Activated naive CD4-positive, alpha-beta T cell (primary cell): ENCODE measurements at places on chromosomes 12 and 14.

DNA sequence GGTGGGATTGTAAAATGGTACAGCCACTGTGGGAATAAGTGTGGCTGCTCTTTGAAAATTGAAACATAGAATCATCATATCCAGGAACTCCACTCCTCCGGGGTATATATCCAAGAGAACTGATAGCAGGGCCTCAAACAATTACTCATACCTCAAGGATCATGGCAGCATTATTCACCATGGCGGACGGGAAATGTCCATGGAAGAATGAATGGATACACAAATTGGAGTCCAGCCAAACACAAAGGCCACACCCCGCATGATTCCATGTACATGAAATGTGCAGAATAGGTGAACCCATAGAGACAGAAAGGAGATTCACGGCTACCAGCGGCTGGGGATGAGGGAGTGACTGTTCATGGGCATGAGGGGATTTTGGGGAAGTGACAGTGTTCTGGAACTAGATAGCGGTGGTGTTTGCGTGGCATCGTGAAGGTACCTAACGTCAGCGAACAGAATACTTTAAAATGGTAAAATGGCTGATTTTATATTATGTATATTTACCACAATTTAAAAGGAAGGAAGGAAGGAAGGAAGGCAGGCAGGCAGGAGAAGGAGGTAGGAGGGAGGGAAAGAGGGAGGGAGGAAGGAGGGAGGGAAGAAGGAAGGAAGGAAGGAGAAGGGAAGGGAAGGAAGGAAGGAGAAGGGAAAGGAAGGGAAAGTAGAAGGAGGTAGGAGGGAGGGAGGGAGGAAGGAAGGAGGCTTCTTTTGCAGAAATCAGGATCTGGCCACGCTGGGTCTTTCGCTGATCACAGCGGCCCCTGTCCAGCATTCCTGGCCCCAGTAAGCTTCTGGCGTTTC lies 14.1 kb upstream of the NCOR2 start:
- no peak for DNase-seq

GRCh38 chr14:95043732-95044462 lies 113.4 kb downstream of the DICER1 start:
- no peak for DNase-seq

DNA sequence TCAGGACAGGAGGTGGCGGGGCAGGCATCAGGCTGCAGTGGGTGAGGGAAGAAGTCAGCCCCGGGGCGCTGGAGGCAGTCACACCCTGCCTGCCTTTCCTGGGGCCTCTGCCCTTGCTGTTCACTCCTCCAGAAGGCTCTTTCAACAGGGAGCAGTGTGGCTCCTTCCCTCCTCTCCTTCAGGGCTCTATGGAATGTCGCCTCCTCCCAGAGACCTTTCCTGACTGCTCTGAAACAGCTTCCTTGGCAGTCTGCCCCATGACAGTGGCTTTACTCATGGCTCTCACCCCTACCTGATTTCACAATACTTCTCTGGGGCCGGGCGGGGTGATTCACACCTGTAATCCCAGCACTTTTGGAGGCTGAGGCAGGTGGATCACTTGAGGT lies 7.1 kb downstream of the RHOF start:
- peak; percentile 23 for DNase-seq

- DNase-seq: no peak
These were observed at the start of gene EIF2S3B for GRCh38 chr12:10505620-10506019. EIF2S3B (plus strand) TSS chr12:10505890; CDS start chr12:10505903, 13 bp downstream.

- no peak for DNase-seq
These were observed 172.9 kb downstream of the ZFP36L1 start for GRCh38 chr14:68619790-68620574.

GRCh38 chr12:10849425-10849878 lies at the start of gene PRR4:
PRR4 (minus strand) TSS chr12:10849475; CDS start chr12:10849437, 38 bp downstream.
- no peak for DNase-seq

DNA sequence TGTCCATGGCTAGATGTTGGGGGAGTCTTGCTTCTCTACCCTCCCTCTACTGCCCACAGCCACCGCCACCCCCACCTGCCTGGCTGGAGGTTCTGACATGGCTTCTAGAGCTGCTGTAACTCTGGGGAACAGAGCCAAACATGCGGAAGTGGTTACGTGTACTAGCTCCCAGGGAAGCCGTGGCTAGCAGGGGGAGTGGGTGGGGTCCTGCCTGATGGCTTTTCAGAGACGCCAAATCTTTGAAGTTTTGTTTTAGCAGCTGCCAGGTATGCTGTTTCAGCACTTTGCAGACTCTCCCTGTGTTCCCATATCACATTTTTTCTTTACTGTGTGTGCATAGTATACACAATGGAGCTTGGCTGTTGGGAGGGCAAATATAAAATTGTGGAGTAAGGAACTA lies 150.3 kb downstream of the TGFB3 start:
- DNase-seq: no peak

GRCh38 chr12:31337952-31338351 lies 12.0 kb upstream of the SINHCAF start:
- DNase-seq: no peak

DNA sequence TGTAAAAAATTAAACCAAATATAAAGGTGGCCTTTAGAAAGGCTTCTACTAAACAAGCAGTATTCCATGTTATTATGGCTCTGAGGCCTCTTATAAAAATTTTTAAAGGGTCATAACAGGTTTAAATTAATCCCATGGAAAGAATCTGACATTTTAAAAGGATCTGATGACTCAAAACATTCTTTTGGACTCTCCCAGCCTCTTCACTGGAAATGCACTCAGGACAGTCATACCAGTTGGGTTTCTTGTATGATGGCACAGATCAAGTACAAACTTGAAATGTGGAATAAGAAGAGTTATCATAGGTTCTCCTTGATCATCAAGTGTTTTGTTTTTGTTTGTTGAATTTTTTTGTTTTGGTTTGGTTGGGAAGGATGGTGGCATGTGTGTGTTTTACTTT lies 50.8 kb downstream of the PPP2R5E start:
- DNase-seq: no peak

DNA sequence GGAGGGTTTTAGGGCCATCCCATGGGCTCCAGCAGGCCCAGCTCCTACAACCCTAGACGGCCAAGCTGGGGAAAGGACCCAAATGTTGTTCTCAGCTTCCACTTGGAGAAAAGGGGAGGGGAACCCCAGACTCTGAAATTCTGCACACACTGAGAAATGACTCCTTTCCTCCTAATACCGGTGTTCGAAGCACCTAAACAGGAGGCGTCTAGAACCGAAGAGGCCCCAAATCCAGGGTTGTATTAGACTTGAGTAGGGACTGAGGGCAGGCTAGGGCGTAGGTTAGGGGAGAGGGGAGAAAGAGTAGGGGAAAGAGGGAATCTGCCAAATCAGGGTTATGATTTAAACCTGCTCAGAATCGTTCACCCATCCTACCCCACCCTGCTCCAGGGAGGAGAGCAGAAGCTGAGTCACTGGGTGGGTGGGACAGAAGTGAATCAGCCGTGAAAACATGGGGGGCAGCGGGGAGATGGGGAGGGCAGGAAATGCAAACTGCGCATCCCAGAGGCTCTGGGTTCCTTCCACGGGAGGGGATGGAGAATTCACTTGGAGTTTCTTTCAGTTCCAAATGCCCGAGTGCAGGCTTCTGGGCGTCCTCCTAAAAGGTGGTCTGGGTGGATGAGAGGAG lies 1.0 kb downstream of the IGFBP6 start:
- no peak for DNase-seq

GRCh38 chr12:32549675-32550079 lies 129.4 kb upstream of the DNM1L start:
- no peak for DNase-seq

DNA sequence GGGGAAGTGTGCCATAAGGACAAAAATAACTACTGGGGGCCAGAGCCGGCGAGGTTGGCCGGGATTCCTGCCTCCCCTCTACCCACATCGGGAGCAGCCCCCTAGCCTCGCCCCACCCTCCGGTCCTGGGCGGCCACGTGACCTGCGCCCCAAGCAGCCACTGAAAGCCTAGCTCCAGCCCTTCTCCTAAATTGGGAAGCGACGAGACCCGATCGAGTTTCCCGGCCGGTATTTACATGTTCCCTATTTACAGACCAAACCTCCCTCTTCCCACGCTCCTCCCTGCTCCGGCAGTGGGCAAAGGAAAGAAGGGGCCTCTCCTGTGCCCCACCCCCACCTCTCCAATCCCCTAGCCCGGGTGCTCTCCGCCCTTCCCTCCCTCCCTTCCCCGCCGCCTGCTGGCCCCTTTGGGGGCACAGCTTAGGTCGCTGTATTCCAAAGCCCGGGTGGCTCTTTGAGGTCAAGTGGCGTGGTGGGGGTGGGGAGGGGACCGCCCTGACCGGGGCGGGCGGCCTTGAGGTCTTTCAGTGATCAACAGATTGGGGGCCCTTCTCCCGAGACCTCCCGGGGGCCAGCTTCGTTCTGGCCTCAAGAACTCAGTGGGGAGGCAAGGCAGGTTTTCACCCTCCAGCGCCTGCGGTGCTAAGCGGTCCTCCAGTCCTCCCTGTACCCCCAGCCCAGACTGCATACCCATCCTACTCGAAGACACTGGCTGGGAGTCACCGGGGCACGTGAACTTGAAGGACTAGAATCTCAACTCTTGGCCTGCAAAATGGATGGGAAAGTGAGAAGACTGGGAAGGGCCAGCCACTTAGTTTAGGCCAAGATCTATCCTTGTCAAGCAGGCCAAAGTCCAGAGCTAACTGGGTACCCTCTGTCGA lies 6.3 kb upstream of the CTDSP2 start:
- no peak for DNase-seq

GRCh38 chr12:9786726-9787717 lies 26.3 kb upstream of the CD69 start:
- no peak for DNase-seq

GRCh38 chr12:54265364-54265812 lies 14.5 kb downstream of the CBX5 start:
- DNase-seq: no peak

GRCh38 chr14:24251880-24252288 lies 9.5 kb upstream of the TINF2 start:
- DNase-seq: no peak

- no peak for DNase-seq
These were observed 10.3 kb downstream of the CTSG start for GRCh38 chr14:24565766-24566165.

GRCh38 chr14:106872611-106873446 lies 1346.4 kb downstream of the TMEM121 start:
- DNase-seq: peak; percentile 80

DNA sequence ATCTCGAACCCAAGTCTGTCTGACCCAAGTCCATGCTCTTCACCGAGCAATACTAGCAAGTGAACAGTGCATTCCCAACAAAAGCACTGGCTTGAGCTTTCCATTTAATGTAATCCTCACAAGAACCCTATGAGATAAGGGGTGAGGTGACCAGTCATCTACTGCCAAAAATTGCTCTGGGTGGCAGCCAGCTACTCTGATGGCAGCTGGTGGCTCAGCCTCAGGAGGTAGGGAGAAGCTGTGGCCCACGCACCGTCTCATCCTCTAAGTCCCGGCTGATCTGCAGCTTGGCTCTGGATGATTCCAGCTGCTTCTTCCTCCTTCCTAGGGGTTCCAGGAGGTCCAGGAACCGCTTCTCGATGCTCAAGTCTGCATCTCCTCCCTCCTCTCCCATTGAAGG lies 75.2 kb downstream of the PLEKHG3 start:
- no peak for DNase-seq

- DNase-seq: no peak
These were observed 1.5 kb downstream of the PNMA1 start for GRCh38 chr14:73712540-73713180.

- no peak for DNase-seq
These were observed 43.5 kb downstream of the CNTN1 start for GRCh38 chr12:40735551-40736230.

DNA sequence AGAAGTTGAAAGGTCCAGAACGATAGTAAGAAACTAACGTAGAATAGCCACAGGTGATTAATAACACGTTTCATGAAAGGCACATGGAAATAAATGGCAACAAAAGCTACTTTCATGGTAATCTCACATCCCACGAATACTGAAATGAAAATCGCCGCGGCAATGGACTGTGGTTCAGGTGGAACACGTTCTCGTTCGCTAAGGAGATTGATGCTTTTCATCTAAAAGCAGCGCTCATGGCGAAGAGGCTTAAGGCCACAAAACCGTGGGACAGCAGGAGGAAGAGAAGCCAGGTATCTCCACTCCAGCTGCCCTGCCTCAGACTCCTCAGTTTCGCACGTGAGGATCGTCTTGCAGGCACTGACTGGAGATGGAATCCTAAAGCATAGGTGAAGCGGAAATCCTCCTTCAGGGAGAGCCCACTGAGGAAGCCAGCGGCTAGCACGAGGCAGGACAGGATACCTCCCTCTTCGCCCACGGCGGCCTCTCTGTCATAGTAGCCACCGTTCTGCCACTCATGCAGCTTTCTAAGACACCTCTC lies 696 bp upstream of the GPHN start:
- no peak for DNase-seq
